ENCODE measurements at places on chromosomes 3 and 15.

DNA sequence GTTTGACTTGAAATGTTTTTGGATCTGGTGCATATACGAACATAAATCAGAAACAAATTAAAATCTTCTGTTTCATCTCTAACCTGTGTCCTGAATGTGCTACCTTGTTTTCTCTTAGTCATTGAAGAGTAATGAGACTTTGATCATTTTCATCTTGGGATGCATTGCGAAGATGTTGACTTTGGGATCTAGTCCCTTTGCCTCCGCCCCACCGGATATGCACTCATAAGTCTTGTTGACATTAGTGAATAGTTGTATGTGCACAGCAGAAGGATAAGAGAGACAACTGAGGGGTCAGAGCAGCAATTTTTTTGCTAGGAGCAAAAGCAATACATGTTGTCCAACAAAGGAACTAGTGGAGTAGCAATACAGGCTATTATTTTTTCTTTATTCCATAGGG, 35.9 kb upstream of the SPRED1 start:
- DNase-seq = no peak

DNA sequence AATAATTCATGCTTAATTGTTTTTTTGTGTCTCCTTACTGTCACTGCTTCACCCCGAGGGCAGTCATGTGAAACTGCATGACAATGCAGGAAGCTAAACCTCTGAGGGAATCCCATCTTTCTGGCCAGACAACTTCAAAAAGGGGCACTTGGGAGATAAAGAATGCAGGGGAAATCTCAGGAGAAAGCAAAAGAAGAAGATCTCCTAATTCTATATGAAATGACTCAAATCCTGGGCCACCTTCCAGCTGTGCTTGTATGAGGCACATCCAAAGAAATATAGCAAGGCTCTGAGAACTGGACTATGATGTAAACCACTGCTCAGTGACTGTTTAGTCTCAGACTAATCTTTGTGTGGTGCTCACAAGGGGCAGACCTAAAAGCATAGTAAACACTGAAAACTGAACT, 22.6 kb upstream of the UMPS start:
- DNase-seq = no peak

DNA sequence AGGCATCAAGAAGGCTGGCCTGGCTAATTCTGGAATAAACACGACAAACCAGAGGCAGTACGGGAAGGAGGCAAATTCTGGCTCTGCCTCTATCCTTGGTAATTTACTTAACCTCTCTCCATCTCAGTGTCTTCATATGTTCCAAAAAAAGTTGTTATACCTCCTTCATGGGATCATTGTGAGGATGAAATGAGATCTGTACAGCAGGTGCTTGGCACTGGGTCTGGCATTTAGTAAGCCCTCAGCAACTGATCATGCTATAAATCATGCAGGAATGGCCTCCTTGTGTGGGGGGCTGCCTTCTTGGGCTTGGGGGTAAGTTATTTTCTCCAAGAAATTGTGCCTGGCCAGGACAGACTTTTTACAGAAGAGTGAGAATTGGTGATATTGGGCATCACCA, 38.3 kb upstream of the TRA2B start:
- DNase-seq = no peak

DNA sequence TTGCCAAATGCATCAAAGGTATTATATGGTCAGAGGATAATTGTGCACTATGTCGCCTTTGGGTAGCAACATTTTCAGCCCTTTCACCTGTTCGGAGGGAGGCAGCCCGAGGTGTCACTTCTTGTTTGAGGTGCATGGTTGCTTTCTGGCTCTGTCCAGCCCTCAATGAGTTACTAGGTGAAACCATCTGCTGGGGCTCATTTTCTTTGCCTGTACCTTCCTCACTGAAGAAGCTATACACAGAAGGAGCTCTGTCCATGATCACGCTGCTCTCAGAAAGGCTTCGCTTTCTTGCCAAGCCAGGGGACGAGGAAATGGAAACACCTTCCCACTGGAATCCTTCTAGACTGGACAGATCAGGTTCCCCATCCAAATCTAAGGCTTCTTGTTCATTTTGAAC, 42.7 kb downstream of the ZNF106 start:
- DNase-seq = no peak

- no peak for DNase-seq
Observed at GRCh38 chr3:112500621-112501020, 1.3 kb upstream of the BTLA start.

DNA sequence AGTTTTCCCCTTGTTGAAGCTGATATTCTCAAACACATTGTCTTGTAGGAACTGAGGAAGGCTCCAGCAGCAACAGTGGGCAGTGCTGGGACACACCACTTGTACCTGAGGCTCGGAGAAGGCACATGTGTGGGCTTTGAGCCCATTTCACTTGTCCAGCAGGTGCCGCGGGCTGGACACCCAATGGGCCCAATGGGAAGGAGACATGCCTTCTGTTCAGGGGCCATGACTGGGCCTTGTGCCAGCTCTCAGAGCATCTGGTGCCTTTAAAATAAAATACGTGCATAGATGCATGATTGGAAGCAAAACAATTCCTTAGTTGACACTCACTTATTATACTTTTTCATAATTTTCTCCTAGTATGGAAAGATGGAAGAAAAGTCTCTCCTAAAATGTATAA, 334.2 kb downstream of the KLF13 start:
- no peak for DNase-seq

DNA sequence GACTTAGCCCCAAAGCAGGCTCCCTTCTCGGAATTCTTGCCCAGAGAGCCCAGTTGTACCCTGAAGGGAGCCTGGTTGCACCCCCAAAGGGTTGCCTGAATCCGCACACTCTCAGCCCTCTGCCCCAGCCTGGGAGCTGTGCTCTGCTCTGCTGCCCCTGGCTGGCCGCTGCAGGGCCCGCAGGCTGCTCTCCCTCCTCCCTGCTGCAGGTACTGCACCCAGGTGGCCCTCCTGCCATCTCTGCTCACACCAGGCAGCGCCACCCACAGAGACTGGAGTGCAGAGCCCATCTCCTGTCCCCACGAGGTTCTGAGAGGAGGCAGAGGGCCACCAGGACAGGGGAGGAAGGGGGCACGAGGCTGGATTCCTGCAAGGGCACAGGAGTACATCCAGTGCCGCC, 134.2 kb upstream of the NSMCE3 start:
- DNase-seq = no peak

DNA sequence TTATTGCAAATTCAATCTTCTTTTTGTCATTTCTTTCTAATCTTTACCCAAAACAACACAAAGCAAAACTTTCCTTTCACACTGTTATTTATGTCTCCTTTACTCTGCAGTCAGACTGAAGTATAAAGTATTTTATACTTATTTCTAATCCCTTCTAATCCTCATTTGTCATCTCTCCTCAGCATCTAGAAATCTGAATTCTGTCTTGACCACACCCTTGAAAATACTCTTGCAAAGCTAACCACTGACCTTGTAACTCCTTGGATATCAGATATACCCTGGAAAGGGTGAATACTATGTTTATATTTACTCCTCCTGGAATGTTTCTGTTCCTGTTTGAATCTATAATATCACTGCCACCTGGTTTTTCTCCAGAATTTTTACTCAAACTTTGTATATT, 481.1 kb downstream of the ZNF385D start:
- DNase-seq = no peak

- no peak for DNase-seq
Observed at GRCh38 chr3:172229462-172229861, 190.1 kb downstream of the FNDC3B start.

- DNase-seq = no peak
Observed at GRCh38 chr3:48140936-48141603, 47.1 kb downstream of the CDC25A start.

DNA sequence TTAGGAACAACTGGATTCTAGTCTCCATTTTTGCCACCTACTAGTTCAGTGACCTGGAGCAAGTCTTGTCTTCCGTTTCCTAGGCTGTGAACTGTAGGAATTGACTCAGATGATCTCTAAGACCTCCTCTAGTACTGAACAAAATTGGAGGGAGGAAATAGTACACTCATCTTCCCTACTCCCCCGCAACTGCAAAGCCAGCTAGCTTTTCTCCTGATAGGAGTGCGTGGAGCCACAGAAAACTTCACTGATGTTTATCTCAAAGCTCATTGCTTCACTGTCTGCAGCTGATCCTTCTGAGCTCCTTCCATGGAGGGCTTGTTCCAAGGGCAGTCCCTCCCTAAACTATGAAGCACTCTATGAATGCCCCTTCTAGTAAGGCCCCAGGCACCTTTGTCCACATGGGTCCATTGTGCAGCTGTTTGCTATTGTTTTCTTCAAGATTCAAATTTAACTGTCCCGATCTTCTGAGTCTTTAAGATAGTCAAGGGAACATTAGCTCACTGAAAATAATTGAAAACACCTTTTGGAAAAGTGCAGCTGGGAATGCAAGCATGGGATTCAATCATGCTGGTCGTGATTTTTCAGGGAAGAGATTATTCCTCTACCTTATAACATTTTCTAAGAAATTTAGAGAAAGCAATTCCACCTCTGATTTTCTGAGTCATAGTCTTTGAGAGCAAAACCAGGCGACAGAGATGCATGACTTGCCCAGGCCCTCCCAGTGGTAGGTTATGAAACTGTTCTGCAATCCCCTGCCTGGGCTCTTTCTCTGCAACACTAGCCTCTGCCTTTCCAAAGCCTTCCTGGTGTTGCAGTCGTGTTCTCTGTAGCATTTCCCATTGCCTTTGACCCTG, 24.3 kb downstream of the FILIP1L start:
- DNase-seq = no peak

GRCh38 chr15:96392380-96393208, 62.1 kb downstream of the NR2F2 start:
- DNase-seq = no peak

GRCh38 chr3:50512131-50512530, 8.7 kb upstream of the CACNA2D2 start:
- no peak for DNase-seq

- DNase-seq = no peak
Observed at GRCh38 chr15:73383310-73384189, 14.8 kb upstream of the HCN4 start.

All from NCI-H146 (cell line).